ENCODE measurements at places on chromosomes 3 and 15. TPM values are rescaled to one million over a fixed set of nuclear protein-coding genes. Genes with fewer than 3 reads are reported as not detected.

SATB1 gene
- 12.4 TPM for total RNA-seq

GP5 gene
- total RNA-seq = not detected

C15orf62 gene
- total RNA-seq = 0.78 TPM

CCK gene
- not detected for total RNA-seq

DNA sequence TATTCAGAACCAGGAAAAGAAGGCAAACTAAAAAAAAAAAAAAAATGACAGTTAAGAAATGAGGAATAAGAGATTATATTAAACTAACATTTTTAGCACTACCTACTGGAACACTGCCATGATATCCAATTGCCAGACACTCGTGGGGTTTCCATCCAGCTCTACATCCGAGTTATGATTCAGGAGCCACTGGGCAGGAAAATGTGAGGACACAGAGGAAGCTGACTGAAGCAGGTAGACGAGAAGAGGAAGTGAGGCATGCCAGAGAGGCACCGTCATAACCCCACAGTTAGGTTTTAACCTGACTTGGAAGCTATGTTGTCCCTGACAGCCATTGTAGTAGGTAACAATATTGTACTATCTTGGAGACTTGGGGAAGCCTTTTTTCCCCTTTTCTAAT is 495.0 kb downstream of the NLGN1 start:
- DNase-seq = no peak

GRCh38 chr15:34818526-34818925 is 23.2 kb upstream of the ACTC1 start:
- no peak for DNase-seq

DNA sequence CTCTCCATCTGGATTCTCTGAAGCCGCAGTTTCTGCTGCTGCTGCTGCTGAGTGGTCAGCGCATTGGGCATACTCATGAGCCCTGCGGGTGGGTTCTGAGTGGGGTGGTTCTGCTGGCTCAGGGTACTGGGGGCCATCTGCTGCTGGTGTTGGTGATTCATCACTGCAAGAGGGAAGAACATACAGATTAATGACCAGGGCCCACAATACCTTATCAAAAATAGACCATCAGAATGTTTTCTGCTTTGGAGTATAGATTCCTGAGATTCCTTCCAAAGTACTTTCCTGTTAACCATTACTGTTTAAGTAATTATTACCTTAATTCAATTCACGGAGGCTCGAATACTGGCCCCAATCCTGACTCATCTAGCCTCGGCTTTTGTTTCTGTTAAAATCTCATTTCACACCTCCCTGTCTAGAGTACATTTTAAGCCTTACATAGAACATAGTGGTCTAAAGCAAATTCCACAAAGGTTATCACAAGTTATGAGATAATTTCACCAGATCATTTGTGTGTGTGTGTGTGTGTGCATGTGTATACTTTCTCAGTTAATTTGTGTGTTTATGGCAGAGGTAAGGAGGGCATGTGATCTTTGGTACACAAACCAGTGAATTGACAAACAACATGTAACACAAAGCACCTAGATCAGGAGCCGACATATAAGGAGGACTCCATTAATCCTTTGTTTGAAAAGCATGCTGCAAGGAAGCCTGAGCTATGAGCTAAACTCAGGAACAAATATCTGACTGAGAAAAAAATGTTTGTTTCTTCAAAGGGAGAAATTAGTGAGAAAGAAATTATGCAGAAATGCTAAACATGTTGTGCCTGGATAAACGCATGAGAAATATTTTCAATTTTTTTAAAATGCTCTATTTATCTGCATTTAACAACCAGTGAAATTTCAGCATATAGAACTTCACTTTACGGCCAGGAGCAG is 68.1 kb downstream of the TM4SF4 start:
- DNase-seq = no peak

DNA sequence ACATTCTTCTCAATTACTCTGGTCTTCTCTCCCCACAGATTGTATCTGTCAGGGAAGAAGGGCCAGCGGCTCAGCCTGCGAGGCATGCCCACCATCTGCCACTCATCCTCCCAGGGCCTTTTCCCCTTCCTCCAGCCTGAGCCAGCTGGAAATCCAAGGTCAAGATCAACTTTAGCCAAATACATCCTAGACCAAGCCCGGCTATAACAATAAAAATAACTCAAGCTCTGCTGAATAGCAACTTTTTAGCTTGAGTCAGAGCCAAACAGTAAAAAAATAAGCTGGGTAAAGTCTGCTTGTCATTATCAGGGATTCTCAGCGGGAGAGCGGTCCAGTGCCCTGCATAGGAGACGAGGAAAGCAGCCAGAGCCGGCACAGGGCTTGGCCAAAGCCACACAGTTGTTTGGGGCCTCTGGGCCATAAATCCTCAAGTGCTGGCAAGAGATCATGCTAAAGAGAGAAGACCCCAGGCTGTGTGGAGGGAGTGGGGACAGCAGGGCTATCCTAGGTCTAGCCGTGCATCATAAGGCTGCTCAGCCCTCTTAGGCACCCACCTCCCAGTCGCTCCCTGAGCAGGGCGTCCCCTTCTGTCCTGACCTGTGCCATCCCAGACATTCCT is 76.2 kb upstream of the HERC1 start:
- no peak for DNase-seq

DNA sequence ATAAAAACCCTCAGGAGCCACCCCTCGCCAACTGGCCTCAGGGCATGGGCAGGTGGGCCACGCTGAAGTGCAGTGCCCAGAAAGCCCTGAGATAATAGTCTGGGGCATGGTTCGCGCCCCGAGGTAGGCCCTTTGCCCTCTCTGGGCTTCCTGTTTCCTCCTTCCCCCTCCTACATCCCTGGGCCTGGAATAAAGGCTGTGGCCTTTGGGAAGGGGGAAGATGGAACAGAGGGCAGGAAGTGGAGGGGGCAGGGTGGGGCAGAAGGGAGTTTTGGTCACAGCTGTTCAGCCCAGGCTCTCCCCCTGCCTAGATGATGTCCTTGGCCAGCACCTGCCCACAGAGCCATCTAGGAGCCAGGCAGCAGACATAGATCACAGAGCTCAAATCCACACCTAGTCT is 11.3 kb downstream of the CSRNP1 start:
- no peak for DNase-seq

- no peak for DNase-seq
Observed at GRCh38 chr3:32699429-32699828, 14.4 kb downstream of the CNOT10 start.
